ENCODE measurements at places on chromosomes 5 and 9.

DNA sequence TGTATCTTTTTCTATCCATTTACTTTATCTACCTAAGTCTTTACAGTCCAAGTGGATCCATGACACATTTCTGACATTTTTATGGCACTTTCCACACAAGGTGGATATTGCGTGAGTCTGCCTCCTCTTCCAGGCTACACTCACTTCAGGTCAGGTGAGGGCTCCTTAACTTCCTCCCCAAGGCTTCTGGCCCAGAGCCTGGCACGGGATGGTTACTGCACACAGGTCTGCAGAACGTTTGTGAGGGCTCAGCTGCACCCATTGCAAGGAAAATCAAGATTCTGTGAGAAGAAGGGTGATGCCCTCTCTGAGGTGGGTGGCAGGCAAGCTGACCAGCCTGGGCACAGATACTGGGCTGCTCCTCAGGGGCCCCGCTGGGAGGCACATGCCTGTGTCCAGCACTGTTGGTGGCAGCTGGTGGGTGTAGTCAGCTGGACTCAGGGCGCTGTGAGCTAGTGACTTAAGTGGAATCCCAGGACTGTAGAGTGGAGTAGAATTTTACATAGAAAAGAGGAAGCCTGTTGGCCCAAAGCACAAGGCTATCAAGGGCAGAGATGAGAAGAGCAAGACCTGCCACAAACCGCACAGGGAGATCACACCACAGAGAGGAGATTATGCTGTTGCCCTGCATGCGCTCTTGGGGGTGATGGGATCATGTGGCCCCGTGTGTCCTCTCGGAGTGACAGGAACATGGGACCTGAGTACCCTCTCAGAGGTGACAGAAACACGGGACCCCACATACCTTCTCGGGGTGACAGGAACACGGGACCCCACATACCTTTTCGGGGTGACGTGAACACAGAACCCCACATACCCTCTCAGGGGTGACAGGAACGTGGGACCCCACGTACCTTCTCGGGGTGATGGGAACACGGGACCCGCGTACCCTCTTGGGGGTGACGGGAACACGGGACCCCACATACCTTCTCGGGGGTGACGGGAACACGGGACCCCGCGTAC is 21.3 kb downstream of the AHRR start:
- no peak for DNase-seq

GRCh38 chr5:138352722-138353559 is 456 bp downstream of the KDM3B start:
- no peak for DNase-seq

DNA sequence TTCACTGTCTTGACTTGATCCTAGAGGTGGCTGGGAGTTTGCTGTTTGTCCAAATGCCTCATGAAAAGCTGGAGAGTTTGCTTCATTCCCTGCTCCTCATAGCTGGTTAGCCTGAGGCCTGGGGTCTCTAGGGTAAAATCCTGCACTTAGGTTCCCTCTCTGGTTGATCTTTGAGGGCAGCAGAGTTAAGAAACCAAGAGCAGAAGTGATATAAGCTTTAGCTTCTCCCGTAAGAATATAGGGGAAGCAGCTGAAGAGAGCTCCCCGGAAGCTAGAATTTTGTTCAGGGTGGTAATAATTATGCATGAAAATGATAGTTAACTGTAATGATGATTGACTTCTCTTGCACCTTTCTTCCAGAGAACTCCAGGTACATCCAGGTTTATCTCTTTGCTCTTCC is 1.4 kb downstream of the FAM53C start:
- DNase-seq: no peak

- DNase-seq: no peak
These were observed 209.4 kb downstream of the DTWD2 start for GRCh38 chr5:118778941-118779340.

DNA sequence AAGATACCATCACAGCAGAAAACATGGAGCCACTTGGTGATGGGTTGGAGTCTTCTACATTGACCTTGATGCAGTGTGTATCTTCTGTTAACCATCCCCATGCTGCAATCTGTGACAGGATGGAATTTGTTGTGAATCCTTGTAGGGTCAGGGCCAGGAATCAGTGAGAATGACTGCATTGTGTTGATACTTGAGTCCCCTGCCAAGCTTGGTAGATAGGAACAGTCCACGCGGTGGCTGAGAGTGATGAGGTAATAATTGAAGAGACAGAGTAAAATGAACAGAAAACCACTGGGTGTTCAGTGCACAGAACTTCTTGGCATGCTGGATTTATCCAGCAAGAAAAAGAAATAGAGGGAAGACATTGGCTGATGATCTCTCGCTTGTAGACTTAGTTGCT is 217.5 kb downstream of the MAN2A1 start:
- no peak for DNase-seq

DNA sequence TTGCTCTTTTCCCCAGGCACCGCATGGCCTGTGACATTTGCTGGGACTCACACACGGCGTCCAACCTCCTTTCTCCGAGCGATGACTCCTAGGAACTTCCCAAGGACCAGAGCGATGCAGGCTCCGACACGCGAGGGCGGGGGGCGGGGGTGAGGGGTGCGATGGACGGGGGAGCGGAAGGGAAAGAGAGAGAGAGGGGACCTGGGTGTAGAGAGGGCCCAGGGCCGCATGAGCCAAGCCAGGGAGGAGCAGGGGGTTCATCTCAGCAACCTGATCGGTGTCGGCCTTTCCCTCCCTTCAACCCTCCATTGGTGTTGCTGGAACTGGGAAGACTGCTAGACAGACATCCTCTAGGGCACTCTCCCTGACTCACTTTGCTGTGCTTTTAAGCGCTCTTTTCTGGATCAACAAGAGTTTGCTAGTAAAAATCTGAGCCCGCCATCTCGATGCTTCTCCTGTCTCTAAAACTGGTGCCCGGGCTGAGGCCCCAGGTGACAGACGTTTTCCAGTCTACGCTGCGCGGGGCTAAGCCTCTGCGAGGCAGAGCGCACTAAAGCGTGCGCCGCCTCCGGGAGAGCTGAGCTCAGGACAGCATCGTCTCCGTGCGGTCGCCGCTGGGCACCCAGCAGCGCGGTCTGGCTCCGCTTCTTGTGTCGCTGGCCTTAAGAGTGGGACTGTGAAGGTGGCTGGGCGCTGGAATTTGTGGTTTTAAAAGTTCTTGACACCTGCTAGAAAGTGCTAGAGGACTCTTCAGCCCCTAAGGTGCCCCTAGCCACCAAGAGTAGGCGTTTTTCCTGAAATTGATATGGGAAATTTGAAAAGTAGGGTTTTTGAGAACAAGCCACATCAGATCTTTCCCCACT is 1.0 kb upstream of the TSLP start:
- DNase-seq: no peak

DNA sequence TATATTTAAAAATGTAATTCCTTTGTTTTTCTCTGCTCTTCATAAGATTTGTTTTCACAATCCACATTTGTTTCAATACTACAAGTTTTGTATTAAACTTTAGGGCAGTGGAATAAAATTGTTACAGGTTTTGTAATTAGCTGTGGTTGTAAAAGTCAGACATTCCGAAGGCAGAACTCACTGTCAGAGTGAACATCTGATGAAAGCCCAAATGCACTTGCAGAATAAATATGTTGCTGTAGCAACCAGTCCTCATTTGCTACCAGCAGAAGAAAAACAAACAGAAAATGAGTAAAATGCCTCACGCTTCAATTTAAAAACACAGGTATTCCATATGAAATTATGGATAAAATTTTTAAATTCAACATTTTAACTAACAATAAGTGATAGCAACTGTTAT is 740.1 kb upstream of the FAM174A start:
- DNase-seq: no peak

DNA sequence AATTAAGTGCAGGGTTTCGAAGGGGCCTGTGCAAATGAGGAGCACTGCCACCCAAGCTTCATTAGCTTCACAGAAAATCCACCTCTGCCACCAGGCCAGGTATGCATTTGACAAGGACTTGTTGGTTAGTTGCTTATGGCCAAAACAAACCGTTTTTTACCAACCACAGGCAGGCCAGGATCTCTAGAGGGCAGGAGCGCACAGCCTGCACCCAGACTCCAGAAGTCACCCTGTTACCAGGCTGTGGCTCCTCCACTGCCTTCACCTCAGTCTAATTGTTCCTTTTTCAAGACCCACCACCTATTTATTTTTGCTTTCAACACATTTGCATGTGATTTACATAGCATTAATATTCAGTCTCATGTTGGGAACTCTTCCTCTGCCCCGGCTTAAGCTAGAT is 78.3 kb upstream of the HSPA9 start:
- no peak for DNase-seq

DNA sequence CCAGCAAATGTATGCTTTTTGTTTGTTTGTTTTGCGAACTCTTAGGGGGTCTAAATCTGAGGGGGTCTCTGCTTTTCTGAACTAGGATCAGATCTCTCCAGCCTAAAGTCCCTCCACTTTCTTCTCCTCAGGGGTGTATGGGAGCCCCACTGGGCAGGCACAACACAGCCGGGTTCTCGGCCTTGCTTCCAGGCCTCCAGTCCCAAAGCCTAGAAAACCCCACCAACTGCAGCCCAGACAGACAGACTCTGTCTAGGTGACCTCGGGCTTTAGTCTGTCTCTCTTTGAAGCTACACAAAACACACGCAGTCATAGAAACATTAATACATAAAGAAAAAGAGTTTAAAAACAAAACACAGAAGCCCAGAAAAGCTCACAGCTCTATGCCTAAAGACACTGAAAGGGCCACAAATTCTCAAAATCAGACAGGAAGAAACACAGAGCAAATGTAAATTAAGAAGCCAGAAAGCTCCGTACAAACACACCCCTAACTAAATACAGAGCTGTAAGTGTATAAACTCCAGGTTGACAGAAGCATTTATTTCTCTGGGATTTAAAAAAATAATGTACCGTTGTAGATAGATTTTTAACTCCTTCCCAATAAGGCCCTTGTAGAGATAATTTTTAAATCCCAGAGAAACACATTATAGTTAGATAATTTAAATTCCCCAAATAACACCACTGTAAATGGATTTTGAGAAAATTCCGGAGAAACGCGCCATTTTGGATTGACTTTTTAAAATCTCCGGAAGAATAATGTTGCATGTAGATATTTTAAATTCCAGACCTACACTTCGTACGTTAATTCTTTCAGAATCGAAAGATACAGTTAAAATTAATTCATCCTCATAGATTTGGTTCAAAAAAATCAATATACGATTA is 2.0 kb downstream of the PITX1 start:
- DNase-seq: no peak

- DNase-seq: no peak
These were observed 444.8 kb downstream of the BNC2 start for GRCh38 chr9:16425562-16426231.

DNA sequence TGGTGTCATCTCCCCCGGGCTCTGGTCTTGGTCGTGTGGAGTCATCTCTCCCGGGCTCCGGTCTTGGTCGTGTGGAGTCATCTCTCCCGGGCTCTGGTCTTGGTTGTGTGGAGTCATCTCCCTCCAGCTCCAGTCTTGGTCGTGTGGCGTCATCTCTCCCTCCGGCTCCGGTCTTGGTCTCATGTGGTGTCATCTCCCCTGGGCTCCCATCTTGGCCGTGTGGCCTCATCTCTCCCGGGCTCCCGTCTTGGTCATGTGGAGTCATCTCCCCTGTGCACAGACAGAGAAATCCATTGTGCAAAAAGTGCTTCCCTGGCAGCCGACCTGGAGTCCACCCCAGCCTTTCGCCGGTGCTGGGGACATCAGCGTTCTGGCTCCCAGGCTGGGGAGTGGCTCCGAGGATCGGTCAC is 91.1 kb upstream of the CACNA1B start:
- no peak for DNase-seq

GRCh38 chr5:32193591-32193990 is 19.5 kb upstream of the GOLPH3 start:
- DNase-seq: peak; percentile 54

- no peak for DNase-seq
These were observed 31.1 kb upstream of the PPP3R2 start for GRCh38 chr9:101625876-101626275.

DNA sequence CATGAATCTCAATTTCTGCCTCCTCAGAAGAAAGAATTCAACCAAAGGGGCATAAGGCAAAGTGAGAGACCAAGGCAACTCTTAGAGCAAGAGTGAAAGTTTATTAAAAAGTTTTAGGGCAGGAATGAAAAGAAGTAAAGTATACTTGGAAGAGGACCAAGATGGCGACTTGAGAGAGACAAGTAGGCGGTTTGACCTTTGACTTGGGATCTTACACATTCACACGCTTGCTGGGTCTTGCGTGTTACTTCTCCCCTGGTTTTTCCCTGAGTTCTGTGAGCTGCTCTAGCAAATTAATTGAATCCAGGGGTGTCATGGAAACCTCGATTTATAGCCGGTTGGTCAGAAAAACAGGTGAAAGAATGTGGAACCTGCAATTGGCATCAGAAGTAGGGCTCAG is 7.0 kb downstream of the ZNF346 start:
- no peak for DNase-seq

GRCh38 chr9:83449166-83449565 is 89.0 kb downstream of the FRMD3 start:
- DNase-seq: no peak

DNA sequence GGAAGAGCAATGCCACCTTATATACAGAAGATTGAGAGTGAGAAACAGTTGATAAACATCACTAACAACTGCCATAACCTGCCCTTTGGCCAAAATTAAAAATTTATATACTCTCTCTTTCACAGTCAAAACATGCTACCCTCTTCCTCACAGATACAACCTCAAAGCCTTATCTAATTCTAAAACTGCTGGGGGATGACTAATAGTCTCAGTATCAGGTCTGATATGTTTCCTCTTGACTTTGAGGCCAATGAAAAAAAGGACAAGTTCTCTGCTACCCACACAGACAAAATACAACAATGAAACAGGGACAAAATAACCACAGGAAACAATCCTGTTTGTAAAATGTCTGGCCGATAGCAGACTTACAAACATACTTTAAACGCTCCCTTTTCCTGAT is 485.6 kb upstream of the NUDT12 start:
- no peak for DNase-seq

DNA sequence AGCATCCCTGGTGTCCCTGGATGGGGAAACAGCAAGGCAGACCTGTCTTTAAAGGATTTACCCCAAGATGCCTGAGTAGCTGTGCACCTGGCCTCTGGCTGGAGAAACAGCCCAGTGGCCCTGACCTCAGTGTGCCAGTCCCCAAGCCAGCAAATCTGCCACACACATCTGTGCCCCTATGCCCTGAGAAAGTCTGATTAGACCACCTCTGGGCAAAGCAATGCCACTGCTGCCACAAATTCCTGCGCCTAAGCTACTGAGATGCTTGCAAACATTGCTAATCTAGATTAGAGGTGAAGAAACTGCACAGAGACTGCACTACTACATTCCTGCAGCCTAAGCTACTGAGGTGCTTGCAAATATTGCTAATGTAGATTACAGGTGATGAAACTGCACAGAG is 269.6 kb downstream of the CEMIP2 start:
- no peak for DNase-seq

DNA sequence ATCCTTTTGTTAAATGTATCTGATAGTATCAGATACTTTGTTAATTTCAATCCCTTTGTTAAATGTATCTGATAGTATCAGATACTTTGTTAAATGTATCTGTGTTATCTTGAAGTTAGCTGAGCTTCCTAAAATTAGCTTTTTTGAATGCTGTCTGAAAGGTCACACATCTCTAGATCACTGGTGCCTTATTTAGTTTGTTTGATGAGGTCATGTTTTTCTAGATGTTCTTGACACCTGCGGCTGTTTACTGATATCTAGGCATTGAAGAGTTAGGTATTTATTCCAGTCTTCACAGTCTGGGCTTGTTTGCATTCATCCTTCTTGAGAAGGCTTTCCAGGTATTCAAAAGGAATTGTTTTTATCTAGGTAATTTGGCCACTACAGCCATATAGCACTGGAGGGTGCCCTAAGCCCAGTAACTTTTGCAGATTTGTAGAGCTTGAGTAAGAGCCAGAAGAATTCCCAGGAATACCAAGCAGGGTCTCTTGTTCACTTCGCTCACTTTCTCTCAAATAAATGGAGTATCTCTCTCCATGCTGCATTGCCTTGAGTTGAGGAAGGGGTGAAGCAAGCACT is 435.4 kb upstream of the GRAMD2B start:
- DNase-seq: no peak
